ENCODE measurements at places on chromosomes 1 and 21.

- DNase-seq, result peak; percentile 27
These were observed at the start of gene TNFRSF1B for GRCh38 chr1:12166834-12167492. Gene TNFRSF1B (plus strand): TSS chr1:12166991. CDS start chr1:12167092, 101 bp downstream.

GRCh38 chr1:116983678-116984077, 17.9 kb upstream of the CD101 start:
- DNase-seq, result no peak

DNA sequence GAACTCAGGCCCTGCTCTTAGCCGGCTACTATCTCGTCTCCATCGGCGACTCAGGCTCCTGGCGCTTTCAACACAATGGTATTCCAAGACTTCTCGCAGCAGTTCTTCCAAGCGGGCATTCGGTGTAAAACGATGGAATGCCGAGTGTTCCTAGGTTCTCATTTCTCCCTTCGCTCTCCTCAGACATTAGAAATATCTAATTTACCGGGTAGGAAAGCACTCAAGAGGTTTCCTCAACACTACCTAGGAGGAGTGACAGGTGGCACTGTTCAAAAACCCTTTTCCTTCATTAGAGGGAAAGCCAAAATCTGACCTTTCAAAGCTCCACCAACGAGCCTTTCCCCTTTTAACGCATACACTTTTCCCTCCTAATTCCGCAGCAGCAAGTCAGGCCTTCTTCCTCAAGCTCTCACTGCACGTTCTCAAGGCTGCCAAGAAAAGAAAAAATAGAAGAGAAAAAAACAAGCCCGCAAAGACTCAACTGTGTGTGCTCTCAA, 601 bp downstream of the UBE2G2 start:
- peak; percentile 32 for DNase-seq

- DNase-seq, result peak; percentile 27
These were observed 743 bp downstream of the PHF13 start for GRCh38 chr1:6614019-6614928.

DNA sequence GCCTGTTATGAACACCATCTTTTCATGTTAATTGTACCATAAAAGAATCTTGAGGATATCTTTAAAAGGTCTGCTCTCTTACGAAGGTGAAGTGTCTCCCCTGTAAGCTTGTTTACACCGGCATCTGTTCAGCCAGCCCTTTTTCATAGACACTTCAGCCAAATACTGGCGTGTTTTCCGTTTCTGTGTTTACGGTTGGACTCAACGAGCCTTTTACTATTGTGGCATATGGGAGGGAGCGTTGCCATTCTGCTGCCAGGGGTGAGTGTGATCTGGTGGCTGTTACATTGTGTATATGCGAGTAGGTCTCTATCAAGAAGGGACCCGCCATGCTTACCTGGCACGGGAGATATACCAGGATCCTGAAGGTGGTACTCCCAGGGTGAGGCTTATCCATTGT, 433.8 kb downstream of the CAMTA1 start:
- DNase-seq, result no peak

DNA sequence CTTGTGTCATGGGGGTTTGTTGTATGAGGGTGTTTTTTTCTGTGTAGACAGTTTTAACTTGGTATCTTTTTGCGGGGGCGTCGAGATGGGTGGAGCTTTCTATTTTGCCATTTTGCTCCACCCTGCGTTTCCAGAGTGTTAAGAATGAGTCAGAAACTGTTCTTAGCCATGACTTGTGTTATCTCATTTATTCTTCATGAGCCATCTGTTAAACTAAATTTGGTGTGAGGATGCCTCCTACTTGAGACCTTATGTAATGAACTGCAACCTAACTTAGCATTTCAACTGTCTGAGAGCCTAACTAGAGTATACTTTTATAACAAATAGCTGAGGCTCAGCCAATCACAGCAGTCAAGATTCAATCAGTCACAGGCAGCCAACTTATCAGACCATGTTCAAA, 1873.5 kb downstream of the NCAM2 start:
- no peak for DNase-seq

DNA sequence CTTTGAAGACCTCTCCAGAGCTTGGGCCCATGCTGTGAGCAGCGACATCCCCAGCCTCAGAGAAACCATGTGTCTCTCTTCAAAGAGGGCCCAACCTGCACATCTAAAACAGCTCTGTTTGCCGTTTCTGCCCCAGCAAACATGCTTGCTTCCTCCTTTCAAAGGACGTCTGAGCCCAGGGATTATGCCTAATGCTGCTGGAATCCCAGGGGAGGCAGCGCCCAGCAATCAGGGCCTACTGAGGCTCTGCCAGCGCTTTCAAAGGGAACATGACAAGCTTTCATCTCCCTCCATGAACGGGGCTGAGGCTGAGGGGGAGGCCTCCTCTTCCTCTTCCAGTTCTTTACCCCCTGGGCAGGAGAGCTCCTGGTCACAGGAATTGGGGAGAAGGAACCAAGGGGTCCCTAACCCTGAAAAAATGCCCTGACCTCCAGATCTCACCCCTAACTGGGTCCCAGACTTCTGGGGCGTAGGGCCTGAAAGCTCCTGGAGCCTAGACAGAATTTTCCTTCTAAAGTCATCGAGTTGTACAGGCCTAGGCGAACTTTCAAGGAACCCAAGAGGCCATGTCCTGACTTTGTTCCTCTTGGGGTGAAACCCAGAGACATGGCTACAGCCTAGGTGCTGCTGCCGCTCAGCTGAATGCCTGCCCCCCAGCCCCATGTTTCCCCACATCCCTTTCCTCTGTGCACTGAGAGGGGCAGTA, 13.4 kb upstream of the ASCL5 start:
- DNase-seq, result no peak

GRCh38 chr1:13754510-13755103, 54.6 kb downstream of the PRDM2 start:
- peak; percentile 64 for DNase-seq

GRCh38 chr1:98386675-98387440, 274.7 kb upstream of the SNX7 start:
- no peak for DNase-seq

DNA sequence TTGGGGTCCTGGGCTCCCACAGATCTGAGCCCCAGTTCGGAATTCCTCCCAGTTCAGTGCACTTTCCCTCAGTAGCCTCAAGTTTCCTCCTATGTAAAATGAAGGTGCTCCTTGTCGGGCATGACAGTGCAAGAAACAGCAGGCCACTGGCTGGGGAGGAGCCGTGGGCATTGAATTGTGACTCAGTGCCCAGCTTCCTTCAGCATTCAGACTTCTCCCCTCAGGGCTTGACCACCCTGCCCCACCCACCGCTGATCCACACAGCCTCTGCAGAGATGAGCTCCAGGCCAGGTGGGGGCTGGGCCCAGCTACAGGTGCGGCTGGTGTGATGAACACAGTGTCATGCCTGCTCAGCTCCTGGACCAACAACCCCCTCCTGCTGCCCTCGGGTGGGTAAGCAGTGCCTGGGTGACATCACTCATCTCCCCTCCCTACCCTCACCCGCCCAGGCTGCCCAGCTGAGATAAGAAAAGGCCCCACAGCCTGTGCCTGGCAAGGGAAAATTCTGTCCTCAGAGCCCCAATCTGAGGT, 4.9 kb downstream of the MOB3C start:
- no peak for DNase-seq

DNA sequence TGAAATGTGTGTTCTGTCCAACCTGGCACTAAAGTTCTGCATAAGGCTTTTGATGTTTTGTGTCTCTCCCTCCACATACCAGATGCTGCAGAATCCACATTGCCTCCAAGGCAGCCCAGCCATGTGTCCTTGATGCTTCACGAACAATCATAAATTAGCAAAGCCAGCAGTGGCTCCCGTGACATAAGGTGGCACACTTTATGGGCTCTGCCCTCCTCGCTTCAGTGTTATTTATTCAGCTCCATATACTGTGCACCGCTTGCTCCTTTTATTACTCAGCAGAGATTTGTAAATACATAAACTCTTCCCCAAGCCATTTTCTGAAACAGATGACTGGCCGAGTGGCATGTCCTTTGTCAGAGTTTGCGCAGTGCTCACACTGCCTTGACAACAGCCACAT, 112.8 kb upstream of the SLC35F3 start:
- DNase-seq, result no peak

GRCh38 chr1:64917328-64917861, 49.0 kb downstream of the JAK1 start:
- peak; percentile 100 for DNase-seq

DNA sequence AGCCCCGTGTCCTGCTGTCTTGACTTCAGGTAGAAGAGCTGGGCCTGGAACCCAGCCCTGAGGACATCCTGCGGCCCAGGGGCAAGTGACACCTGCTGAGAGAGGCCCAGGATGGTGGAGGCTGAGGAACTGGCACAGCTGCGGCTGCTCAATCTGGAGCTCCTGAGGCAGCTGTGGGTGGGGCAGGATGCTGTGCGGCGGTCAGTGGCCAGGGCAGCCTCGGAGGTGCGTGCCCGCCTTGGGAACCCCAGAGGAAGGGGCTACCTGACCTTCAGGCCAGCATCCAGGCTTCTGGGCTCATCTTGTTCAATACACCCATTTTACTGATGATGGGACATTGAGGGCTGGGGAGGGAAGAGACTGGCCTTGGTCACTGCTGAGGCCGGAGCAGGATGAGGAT, 2.3 kb downstream of the MIIP start:
- no peak for DNase-seq

- no peak for DNase-seq
These were observed 284.6 kb upstream of the DPYD start for GRCh38 chr1:98205291-98206017.

Measured in AG10803 (cell line).